Immature natural killer cell (primary cell): ENCODE measurements at places on chromosomes 4 and X. TPM values are rescaled to one million over a fixed set of nuclear protein-coding genes. Genes with fewer than 3 reads are reported as not detected.

DNA sequence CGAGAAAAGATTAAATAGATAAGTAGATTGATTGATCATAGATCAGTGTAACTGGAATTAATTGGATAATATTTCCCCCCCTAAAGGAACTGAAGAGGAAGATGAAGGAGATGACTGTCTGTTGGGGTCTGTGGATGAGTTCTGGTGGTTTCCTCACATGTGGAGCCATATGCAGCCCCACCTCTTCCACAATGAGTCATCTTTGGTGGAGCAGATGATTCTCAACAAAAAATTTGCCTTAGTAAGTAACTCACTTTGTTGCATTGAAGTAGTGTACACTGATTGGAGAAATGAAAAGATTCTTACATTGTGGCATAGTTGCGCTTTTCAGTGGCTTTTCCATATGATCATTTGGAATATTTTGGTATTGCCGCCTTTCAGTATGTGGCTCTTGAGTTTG is 80.4 kb downstream of the NDST3 start:
- H3K27me3 ChIP-seq = no peaks in the 10 kb centered on the region
- no peak overlapping the region for H3K27ac ChIP-seq
- DNase-seq = no peak
- no peak overlapping the region for H3K4me3 ChIP-seq
- no peaks in the 10 kb centered on the region for H3K36me3 ChIP-seq
- no peaks in the 10 kb centered on the region for H3K4me1 ChIP-seq

DNA sequence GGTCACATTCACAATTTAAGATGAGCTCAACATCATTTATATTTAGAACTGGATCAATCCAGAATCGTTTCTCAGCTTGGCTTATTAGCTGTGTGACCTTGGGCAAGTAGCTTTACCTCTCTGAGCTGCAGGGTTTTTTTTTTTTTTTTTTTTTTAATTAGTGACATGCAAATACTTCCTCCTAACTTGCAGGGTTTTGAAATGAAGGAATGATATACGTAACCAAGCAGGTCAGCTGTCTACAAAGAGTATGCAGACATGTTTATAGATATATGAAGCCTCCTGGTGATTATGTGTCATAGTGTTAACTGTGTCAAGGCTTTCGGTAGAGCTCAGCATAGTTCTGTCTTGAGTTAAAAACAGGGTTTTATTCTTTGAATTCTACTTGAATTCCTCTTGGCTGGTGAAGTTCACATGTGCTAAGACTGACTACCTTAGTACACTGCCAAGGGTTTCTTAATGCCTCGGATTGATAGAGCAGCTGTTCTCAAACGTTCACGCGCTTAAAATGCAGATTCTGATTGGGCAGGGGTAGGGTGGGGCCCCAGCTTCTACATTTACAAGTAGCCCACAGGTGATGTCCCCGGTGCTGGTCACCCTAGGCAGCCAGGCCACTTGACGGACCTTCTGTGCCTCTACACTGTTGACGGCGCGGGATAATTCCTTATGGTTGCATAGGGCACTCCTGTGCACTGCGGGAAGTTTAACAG is 654 bp upstream of the STS start:
- H3K36me3 ChIP-seq = no peaks in the 10 kb centered on the region
- DNase-seq = peak; percentile 10
- H3K4me1 ChIP-seq = peaks cover 22% of the 10 kb centered on the region
- H3K27me3 ChIP-seq = peaks cover 20% of the 10 kb centered on the region
- peak overlapping the region; percentile 96 for H3K27ac ChIP-seq
- H3K4me3 ChIP-seq = peak overlapping the region; percentile 85

- H3K27ac ChIP-seq = no peak overlapping the region
- no peaks in the 10 kb centered on the region for H3K4me1 ChIP-seq
- H3K4me3 ChIP-seq = no peak overlapping the region
Measured at GRCh38 chr4:65789805-65790204, 119.5 kb upstream of the EPHA5 start.

DNA sequence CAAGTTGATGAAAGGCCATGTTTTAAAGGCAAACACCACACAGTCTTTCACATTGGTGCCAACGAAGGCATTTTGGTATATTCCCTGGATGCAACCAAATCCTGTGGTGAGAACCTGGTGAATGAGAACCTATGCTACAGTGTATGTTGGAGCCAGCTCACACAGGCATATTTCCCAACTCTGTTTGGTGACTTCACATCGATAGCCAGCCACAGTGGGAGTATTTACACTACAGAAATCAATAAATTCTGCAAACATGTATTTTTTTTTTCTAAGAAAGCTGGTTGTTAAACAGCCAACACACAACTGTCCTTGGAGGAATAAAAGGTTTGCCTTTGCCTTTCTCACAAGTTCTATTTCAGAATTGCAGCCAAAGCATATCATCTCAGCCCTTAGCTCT is 691.0 kb downstream of the GRID2 start:
- H3K4me1 ChIP-seq = no peaks in the 10 kb centered on the region
- H3K4me3 ChIP-seq = no peak overlapping the region
- no peaks in the 10 kb centered on the region for H3K36me3 ChIP-seq
- no peak for DNase-seq
- no peak overlapping the region for H3K27ac ChIP-seq
- no peaks in the 10 kb centered on the region for H3K27me3 ChIP-seq

GRCh38 chr4:39719804-39720580 is 22.1 kb downstream of the UBE2K start:
- H3K27ac ChIP-seq = peak overlapping the region; percentile 70
- H3K36me3 ChIP-seq = peaks cover 4% of the 10 kb centered on the region
- H3K27me3 ChIP-seq = no peaks in the 10 kb centered on the region
- no peak for DNase-seq
- no peak overlapping the region for H3K4me3 ChIP-seq

DNA sequence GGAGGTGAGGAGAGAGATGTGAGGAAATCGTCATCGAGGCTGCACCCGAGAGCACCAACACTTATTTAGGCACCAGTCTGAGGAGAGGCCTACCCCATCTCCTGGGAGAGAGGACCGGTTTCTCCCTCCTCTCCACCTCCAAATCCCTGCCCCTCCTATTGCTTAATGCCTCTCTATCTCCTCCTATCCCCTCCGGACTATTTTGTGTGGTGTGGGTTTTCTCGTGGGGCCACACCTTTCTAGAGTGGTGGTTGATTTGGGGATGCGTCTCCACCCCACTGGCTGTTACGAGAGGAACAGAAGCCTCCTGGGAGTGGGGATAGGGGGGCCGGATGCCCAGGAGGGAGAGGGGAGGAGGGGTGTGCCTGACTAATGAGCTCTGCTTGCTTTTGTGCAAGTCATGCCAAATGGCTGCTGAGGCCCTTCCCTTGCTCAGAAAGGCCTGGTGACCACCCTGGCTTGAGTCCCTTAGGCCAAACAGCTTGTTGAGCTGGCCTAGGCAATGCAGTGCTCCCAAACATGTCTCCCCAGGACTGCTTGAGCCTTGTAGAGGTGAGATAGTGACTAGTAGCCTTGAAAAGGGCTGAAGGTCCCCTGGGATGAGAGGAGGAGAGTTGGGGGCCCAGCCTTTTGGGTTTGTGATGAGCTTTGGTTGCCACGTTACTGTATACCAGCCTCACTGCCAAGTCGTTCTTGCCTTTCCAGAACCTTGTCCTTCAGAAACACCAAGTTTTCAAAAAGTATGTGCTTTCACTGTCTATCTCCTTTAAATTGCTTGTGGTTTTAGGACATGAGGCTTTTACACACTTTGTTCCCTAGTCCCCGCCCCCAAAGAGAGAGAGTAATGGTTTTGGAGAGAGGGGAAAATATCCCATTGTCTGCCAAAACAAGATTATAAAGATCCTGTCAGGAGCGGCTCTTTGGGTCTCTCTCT is 1.2 kb downstream of the MSN start:
- peaks cover 7% of the 10 kb centered on the region for H3K27me3 ChIP-seq
- H3K27ac ChIP-seq = peak overlapping the region; percentile 89
- H3K4me3 ChIP-seq = peak overlapping the region; percentile 95
- H3K4me1 ChIP-seq = peaks cover 58% of the 10 kb centered on the region
- peak; percentile 56 for DNase-seq

SOX3 gene
- not detected for polyA plus RNA-seq

DNA sequence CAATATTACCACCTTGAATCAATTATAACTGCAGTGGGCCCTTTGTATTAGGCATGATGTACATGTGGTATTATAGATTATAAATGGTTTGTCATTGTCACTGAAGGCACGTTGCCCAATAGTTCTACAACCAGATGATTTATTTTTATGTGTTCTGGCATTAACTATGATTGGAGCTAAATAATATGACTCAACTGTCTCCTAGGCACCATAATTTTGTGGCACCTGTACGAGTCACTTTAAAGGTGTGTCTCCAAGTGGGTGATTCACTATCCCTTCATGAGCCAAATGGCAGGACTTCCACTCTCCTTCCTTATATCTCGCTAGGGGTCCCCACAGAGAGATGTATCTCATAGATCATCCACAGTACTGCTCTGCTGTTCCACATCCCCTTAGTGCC is 6.1 kb upstream of the SMPX start:
- DNase-seq = no peak
- H3K27me3 ChIP-seq = no peaks in the 10 kb centered on the region
- H3K4me1 ChIP-seq = no peaks in the 10 kb centered on the region
- no peak overlapping the region for H3K4me3 ChIP-seq
- no peak overlapping the region for H3K27ac ChIP-seq

GRCh38 chr4:124139044-124139443 is 573.5 kb downstream of the ANKRD50 start:
- no peak overlapping the region for H3K27ac ChIP-seq
- H3K4me3 ChIP-seq = no peak overlapping the region
- no peaks in the 10 kb centered on the region for H3K27me3 ChIP-seq
- no peak for DNase-seq
- H3K36me3 ChIP-seq = no peaks in the 10 kb centered on the region

GRCh38 chr4:92433272-92433758 is 129.5 kb downstream of the GRID2 start:
- H3K27ac ChIP-seq = no peak overlapping the region
- H3K4me3 ChIP-seq = no peak overlapping the region
- H3K36me3 ChIP-seq = no peaks in the 10 kb centered on the region
- no peaks in the 10 kb centered on the region for H3K27me3 ChIP-seq
- DNase-seq = no peak
- no peaks in the 10 kb centered on the region for H3K4me1 ChIP-seq

GABRA4 gene
- polyA plus RNA-seq = not detected
